CD4-positive, alpha-beta T cell treated with Interleukin-1 beta for 1 hour (primary cell): ENCODE measurements at places on chromosomes 2 and 18.

GRCh38 chr18:7155092-7155491, 37.5 kb upstream of the LAMA1 start:
- DNase-seq, result no peak

DNA sequence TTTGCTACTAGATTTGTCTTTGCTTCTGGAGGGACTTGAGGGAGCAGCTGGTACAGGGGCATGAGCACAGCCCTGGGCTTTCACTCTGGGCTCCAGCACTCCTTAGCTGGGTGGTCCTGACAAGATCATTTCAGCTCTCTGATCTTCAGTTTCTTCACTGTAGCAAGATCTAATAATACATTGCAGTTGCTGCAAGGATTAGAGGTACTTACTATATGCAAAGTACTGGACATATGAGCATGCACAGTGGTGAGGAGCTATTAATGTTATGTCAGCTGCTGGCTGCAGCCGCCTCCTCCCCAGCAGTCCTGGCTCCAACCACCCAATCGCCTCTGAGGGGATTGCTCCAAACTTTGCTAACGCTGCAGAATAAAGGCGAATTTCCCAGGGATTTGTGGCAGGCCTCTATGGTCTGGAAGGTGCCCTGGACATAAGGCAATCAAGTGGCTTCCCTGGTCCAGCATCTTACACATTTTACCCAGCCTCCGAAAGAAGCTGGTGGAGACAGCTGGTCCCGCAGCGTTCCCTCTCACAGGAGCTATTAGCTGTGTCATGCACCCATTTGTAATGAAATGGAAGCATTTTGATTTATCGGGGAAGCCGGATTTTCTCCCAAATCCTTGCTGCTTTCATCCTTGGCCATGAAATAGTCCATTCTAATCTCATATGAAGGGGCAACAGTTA, 96.7 kb downstream of the RHOB start:
- DNase-seq, result no peak

DNA sequence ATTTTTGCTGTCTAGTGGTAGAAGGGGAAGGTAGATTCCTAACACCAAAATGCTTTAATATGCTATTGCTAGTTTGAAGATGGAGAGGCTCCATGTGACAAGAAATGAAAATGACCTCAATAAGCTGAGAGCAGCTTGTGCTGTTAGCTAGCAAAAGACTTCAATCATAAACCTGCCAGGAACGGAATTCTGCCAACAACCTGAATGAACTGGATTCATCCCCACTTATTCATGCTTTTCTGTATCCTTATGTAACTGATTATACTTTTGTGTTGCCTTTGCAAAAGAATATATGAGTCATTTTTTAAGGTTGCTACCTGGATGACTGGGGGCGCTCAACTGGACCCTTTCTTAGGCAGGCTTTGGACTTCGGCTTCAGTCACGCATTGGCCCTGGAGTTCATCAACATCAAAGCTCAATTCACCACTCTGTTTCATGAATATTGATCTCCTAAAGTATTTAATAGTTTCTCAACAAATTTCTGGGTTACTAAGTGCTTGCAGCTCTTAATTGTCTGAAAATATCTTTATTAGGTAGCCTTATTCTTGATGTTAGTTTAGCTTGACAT, 97.5 kb upstream of the KCNJ3 start:
- DNase-seq, result no peak

DNA sequence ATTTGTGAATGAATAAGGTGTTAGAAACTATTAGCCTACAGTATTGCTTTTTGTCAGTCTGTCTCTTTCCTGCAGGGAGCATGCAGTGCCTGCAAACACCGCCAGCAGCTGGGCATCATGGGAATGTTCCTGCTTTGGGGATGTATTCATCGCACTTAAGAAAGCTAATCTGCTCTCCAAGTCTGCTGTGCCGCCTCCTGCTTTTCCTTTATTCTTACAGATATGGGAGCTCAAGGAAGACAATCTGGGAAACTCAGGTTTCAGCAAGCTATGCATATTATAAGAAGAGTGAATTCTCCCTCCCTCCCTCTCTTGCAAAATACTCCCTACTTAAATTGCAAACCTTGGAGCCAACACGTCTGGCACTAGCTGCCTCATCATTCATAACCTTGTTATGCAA, 479.2 kb upstream of the ACVR2A start:
- DNase-seq, result no peak

GRCh38 chr2:60071490-60071831, 482.0 kb downstream of the BCL11A start:
- DNase-seq, result no peak

DNA sequence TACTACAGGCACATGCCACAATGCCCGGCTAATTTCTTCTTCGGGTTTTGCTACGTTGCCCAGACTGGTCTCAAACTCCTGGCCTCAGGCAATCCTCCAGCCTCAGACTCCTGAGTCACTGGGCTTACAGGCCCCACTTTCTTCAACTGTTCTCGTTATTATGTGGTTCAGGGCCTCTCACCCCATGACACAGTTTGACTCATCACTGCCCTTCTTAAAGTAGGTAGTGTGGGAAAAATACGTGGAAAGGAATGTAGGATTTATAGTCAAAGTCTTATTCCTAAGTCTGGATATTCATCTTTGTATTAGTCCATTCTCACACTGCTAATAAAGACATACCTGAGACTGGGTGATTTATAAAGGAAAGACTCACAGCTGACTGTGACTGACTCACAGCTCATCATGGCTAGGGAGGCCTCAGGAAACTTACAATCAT, 19.4 kb downstream of the CENPA start:
- no peak for DNase-seq

DNA sequence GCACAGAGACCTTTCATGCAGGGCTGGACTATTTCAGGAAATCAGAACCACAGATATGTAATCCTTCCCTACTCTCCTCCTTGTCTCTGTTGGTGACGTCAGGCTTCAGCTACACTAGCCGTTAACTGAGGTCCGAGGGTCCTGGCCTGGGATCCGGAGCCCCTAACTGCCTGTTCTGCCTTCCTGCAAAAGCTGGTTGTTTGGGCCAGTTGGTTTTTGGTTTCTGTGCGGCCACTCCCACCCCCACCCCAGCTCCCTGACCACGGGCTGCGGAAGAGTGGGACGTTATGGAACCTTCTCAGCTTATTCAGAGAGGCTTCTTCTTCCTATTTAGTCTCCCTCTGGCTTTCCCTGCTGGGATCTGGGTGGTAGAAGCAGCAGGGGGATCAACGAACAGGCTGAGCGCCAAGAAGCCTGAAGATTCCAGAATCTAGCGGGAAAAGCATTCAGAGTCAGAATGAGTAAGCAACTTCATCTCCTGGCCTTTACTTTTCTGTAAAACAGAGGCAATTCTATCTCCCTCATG, 49.3 kb upstream of the ROCK2 start:
- no peak for DNase-seq

DNA sequence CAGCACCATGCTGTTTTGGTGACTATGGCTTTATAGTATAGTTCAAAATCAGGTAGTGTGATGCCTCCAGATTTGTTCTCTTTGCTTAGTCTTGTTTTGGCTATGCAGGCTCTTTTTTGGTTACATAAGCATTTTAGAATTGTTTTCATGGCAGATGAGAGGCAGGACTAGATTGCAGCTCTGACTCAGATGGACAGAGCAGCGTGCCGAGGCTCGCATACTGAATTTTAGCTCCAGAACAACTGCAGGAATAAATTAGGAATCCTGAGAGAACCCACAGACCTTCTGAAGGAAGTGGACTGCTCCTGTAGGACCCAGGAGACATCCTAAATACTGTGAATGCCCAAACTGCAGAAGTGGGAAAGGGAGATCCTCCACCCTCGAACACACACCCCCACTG, 141.6 kb downstream of the NETO1 start:
- DNase-seq, result no peak

GRCh38 chr2:239231231-239232194, 169.3 kb downstream of the HDAC4 start:
- no peak for DNase-seq

DNA sequence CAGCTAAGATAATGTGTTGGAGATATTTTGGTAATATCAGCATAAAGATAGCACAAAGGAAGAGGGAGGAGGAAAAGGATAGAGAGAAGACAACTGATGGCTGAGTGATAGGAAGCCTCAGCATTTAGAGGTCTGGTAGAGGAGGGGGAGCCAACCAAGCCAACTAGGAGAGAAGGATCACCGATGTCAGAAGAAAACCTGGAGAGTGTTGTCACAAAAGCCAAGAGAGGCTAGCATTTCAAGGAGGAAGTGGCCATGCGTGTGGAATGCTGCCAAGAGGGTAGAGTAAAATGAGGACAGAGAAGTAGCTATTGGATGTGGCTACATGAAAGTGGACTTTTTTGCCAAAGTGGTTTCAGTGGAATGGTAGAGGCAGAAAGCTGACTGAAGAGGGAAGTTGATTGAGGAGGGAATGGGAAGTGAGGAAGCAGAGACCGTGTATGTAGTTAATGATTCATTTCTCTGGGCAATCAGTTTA, 34.3 kb downstream of the LCLAT1 start:
- DNase-seq, result no peak

DNA sequence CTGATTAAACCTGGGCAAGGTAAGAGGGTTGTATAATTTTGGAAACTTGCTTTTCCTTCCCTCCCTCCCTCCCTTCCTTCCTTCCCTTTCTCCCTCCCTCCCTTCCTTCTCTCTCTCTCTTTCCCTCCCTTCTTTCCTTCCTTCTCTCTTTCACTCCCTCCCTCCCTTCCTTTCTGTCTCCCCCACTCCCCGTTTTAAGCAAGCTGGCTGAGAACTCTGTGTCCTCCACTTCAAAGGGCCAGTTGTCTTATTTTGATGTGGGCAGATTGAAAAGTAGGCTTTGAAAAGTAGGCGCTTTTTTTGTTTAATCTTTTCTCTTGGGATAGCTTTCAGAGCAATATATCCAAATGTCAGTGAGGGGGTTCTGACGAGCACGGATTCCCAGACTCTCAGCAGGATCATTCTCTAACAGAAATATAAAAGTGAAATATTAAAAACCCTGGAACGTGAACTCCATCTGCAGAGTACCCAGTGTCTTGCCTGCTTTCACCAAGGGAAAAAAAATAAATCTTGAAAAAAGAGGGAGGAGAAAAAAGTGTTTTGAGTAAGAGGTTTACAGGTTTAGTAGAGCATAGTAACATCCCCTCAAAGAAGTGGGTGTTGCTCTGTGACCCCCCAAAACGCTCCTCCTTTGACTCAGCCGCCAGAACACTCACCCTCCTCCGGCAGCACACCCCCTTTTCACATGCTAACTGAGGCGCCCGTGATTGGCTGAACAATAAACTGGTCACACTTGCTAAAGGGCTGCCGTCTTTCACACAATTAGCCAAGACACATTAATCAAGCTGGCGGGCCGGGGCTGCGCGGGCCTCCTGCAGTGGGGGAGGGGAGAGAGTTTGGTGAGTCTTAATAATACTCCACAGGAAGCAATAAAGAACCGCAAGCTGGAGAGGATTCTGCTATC, 52.2 kb downstream of the CDK15 start:
- no peak for DNase-seq

DNA sequence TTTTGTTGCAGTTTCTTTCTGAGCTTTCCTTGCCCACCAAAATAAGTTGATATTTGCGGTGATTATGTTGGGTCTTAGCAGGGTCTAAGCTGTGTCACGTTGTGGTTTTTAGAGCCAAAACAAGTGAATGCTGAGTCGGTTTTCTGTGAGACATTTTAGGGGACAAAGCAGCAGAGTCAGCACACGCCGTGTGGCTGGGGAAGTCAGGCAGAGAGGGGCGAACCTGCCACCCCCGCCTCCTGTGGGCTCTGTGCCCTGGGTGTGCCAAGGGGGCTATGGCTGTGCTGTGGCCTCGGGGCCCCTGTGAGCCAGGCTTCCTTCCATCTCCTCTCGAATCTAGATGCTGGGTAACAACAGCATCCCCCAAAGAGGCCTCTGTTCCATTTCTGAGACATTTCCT, 30.8 kb upstream of the TMEM87B start:
- DNase-seq, result no peak

- DNase-seq, result peak; percentile 54
Measured at GRCh38 chr2:27370816-27371620, 602 bp downstream of the SNX17 start.

DNA sequence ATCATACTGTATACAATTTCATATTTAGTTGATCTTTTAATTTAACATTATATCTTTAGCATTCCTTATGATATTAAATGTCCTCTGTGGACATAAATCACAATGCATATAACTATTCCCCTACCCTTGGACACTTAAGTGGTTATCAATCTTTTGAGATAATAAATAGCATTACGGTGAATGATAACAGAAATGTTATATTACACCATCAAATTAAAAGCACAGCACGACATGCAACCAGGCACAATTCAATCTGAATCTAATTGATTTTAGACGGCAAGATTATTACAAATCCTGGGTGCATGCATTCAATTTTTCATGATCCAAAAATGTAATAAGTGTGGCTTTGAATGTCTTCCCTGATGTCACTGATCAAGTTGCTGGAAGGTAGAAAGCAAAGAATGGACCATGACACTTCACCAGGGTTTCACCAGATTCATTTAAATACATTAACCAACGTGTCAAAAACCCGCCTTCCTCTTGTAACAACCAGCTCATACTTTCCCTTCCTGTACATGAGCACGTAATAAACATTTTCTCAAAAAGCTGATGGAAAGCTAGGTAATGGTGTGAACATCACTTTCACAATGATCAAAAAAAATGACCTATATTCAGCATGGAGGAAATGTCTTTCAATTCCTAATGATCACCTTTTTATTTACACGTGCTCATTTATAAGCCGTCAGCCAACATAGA, 513.7 kb upstream of the ID2 start:
- peak; percentile 10 for DNase-seq

DNA sequence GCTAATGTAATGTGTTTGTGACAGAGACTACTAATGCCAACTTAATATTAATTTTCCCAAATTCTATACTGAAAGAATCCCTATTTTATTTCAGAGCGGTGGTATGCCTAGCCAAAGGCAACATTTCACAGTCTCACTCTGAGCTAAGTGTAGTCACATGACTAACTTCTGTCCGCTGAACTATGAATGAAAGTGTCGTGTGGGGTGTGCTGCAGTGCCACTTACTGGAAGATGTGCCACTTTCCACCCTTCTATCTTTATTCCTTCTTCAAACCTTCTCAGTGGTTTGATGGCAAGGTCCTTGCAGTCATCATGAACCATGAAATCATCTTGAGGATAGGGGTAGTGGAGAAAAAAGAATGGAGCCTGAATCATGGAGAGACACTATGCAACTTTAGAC, 47.3 kb upstream of the C1D start:
- DNase-seq, result no peak

- no peak for DNase-seq
Measured at GRCh38 chr18:34220081-34220815, 4.5 kb downstream of the NOL4 start.

- no peak for DNase-seq
Measured at GRCh38 chr2:120917886-120918285, 182.2 kb downstream of the GLI2 start.

GRCh38 chr2:175743011-175743410, 259.1 kb downstream of the LNPK start:
- DNase-seq, result no peak

- no peak for DNase-seq
Measured at GRCh38 chr18:32104516-32104915, 12.8 kb downstream of the RNF138 start.

DNA sequence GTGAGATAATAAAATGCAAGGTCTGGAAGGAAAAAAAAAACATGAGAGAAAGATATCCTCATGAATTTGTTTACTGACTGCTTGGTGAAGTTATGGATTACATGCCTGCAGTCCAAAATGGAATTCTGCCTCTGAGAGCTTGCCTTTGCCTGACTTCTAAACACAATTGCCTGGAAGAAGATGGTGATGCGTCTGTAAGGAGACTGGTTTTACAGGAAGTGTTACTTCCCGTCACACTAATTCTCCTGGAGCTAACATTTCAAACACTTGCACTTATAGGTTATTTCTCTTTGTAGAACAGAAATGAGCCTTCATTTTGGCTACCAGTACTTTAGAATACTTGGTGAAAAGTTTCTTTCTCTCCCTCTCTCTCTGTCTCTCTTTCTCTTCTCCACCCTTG, 884.3 kb downstream of the TSN start:
- no peak for DNase-seq
